ENCODE measurements at places on chromosomes 5 and 9.

DNA sequence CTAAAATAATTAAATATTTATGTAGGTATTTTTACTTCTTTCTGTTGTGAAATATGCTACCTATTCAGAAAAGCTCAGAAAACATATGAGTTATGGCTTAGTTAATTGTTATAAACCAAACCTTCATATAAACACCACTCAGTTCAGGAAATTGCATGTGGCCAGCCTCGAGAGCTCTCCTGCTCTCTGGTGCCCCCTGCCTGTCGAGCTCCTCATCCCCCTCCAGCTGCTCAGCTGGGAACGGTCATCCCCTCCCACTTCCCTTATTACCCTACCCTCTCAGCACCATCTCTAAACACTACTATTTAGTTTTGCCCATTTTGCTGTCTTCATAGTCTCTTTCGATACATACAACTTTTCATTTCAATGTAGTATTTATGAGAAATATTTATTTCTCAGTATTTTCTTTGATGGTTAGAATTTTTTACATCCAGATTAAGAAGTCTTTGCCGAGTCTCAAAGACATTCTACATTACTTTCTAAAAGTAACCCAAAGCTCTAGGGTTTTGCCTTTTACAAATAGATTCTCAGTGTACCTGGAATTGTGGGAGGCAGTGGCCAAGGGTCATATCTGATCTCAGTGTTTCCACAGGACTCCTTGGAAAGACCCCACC is 51.2 kb upstream of the SEMA4D start:
- DNase-seq, result peak; percentile 78

GRCh38 chr9:34996181-34996904 is 6.8 kb downstream of the DNAJB5 start:
- no peak for DNase-seq

DNA sequence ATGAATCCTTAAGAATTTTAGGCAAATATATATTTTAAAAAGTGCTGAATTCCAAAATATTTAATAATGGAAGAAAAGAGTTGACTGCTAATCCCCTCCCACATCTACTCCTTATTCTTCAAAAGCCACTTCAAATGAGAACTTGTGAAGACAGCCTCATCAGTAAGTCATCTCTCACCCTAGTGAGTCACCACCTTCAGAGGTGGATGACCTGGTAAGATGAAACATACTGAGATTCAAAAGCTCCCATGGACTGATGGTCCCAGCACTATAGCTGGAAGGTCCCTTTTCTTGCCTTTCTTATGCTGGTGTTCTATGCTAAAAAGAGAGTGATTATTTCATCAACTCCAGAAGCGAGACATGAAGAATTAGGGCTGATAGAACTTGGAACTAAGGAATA is 37.8 kb upstream of the SPDL1 start:
- no peak for DNase-seq

DNA sequence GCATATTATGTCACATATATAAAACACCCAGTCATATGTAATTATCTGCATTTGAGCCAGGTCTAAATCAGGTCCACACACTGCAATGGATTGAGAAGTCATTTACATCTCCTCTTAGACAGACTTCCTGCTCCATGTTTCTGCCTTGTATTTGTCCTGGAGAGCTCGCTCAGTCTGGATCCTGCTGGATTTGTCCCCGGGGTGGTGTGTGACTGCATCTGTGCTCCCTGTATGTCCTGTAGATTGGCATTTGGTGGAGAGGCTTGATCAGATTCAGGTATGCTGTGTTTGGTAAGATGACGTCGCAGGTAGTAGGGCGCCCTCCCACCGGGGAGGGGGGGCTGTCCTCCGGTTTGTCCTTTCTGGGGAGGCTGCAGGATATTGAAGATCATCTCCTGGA is 33.6 kb upstream of the IER5L start:
- no peak for DNase-seq
